ENCODE measurements at places on chromosomes 1 and 21.

DNA sequence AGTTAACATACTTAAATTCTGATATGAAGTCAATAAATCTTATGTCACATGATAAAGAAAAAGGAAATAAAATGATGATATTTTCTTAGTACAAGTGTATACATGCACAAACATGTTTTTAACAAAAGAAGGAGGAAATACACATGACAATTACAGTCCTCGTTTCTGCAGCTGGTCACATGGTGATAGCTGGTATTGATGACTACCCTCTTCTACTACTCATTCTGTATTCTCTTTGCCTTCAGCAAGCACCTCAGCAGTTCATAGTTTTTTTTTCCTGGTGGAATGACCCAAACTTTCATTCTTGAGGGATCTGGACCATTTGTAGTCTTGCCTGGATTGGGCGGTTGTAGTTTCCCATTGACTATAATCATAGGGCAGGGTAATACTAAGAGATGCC lies 64.4 kb upstream of the CFAP126 start:
- DNase-seq = no peak

GRCh38 chr1:40078512-40079333 lies 18.3 kb downstream of the PPT1 start:
- no peak for DNase-seq

DNA sequence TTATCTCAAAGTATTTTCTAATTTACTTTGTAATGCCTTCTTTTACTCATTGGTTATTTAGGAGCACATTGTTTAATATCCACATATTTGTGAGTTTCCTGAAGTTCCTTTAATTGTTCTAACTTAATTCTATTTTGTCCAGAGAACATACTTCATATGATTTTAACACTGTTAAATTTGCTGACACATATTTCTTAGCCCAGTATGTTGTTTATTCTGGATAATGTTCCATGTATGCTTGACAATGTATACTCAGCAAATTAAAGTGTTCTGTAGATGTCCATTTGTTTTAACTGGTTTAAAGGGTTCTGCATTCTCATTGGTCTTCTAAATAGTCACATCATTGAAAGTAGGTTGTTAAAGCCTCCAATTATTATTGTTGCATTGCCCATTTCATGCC lies 643.7 kb upstream of the NR5A2 start:
- no peak for DNase-seq

GRCh38 chr1:20137604-20138003 lies 1.5 kb upstream of the PLA2G2F start:
- no peak for DNase-seq

- no peak for DNase-seq
These were observed 45.5 kb downstream of the LPAR3 start for GRCh38 chr1:84847253-84848250.

GRCh38 chr1:160162931-160163330 lies 11.5 kb downstream of the ATP1A4 start:
- no peak for DNase-seq

DNA sequence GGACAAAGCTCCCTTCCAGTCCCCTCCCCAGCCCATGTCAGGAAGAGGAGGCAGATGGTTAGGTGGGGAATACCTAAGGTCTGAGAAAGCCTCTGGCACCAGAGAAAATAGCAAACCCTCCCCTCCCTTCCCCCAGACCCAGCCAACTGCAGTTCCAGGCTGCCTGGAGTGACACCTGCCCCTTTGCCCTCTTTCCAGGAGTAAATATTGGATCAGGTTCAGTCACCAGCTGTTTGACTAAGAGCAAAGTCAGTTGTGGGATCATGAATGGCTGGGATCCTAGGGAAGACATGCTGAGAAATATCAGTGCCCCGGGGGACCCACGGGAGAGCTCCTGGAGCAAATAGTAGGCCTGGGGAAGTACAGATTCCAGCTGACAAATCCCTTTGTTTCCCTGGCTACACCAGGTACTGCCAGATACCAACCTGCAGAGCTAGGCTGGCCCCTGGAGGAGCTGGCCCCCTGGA lies 12.2 kb upstream of the CDK18 start:
- DNase-seq = no peak

DNA sequence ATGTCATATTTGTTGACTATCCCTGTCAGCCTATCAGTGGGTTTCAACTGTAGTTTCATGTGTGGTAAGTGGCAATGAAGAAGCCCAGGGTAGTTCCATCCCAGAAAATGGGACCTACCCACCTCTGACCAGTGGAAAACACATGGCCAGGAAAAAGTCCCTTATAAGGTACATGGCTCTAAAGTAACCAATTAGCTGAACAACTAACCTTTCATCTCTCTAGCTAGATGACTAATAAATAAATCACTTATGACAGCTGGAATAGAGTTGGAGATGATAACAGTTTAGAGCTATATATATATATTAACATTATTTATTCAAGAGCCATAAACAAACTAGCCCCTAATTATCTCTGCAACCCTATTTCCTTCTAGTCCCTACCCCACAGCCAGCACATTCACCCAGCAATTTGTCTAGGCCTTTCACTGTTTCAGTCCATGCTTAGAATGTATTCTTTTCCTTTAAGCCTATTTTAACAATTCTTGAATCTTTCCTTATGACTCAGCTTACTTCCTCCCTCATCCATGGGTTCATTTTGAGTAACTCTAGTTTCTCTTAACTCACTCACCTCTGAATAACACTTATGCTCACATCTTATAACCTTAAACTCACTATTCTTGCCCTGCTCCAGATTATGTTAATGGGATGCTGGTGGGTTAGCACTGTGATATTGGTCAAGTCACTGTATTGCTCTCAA lies 83.7 kb downstream of the TNFSF18 start:
- no peak for DNase-seq

DNA sequence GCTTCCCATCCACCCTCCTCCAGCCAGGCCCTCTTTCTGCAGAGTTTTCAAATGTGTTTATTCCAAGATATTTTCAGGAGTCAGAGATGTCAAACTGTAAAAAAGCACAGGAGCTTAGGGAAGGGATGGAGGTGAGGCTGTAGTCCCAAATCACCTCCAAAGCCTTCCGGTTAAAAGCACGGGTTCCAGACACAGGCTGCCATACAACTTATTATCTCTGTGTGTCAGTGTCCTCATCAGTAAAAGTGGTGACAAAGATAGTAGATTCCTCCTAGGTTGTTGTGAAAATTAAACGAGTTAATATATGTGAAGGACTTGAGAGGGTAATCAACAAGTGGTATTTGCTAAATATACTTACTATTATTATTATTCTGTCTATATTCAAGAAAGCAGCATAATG lies 15.1 kb downstream of the S100A7A start:
- no peak for DNase-seq

DNA sequence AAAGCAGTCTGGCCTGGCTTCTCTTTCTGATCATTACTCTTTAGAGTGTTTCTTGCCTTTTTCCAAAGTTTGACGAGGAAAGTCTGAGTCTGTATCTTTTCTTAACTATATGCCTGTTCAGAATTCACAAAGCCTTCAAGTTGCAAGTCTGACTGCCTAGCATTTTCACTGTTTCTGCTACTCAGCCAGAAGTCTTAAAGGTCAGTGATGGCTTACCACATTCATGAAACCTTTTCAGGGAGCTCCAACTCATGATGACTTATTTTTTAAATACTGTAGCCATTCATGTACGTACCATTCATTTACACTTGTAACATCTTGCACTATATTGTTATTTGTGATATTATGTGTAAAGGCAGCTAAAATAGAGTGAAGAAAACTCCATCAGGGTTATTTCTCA lies 58.2 kb downstream of the TNFSF4 start:
- no peak for DNase-seq

DNA sequence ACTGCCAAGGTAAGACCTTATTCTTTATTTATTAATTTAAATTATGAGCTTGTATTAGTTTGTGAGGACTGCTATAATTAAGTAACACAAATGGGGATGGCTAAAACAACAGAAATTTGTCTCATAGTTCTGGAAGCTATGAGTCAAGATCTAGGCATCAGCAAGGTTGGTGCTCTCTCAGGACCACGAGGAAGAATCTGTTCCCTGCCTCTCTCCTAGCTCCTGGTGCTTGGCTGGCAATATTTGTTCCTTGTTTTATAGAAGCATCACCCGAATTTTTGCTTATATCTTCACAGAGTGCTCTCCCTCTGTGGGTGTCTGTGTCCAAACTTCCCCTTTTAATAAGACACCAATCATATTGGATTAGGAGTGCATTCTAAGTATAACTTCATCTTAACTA lies 41.4 kb upstream of the CCDC190 start:
- no peak for DNase-seq

- DNase-seq = no peak
These were observed 36.7 kb upstream of the PLXNA2 start for GRCh38 chr1:208280681-208281450.

DNA sequence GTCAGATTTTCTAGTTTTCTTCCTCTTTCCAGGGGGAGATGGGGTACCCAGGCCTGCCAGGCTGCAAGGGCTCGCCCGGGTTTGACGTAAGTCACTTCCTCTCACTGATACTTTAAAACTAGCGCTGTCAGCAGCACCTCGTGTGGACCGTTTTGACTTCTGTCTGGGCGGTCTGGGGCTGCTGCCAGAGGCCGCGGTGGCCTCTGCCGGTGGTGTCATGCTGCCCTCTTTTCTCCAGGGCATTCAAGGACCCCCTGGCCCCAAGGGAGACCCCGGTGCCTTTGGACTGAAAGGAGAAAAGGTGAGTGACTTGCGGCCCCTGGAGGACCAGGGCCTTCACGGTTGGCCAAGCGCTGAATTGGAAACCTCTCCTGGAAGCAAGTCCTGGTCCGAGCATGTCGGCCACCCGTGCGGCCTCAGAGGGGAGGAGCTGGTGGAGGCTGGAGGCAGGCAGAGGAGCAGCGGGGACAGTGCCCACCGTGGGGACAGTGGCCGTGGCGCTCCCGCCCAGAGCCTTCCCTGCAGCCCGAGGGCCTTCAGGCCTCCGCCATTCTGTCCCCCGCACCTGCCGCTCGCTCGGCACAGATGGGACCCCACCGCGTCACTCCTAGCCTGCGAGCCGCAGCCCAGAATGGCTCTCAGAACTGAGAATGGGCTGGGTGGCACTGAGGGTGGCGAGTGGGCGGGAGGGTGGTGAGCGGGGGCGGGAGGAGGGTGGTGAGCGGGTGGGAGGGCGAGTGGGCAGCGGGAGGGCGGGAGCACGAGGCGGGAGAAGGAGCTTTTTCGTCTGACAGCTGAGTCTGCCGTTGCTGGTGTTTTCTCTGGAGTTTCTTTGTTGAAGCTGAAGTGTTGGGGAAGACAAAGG lies 9.4 kb downstream of the COL6A1 start:
- DNase-seq = no peak

DNA sequence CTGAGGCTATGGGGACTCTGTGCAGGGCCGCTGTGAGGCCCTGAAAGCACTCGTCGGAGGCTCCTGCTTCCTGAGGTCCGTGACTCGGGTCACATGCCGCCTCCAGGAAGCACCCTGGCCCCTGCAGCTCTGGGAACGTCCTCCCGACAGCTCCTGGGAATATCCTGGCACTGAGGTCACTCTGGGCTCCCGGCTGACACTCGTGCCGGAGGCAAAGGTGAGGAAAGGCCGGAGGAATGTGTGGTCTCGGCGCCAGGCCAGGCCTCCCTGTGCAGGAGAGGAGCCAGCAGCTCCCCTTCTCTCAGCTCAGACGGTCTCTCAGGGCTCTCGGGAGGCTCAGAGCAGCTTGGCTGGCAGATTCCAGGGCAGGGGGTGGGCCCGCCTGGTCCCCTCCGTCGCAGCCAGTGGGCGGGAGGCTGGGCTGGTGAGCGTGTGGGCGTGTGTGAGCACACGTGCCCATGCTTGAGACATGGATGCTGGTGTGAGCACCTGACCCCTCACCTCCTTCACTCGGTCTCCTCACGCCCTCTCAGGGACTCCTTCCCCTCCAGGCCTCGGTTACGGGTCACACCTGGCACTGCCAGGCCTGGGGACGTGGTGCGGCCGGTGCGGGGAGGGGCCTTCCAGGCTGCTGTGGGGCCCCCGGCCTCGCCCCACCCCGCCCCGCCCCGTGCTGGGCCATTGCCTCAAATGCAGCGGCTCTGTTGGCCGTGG lies 5.5 kb upstream of the RNF223 start:
- no peak for DNase-seq

DNA sequence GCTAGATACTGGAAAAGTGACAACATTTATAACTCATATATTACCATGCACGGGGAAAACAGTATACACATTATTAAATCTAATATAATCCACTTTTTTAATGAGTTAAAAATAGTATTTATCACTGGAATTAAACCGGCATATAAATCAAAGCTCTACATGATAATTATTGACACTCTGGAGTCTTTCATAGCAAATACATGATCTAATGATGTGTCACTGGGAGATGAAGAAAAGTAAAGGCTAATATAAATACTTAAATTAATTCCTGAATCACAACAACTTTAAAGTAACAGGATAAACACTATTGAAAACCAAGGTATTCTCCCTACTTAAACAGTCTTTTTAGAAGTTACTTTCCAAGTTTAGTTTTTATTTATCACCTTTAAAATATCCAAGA lies 52.4 kb upstream of the ASPM start:
- DNase-seq = no peak

GRCh38 chr1:224931605-224932004 lies 2.1 kb downstream of the DNAH14 start:
- no peak for DNase-seq

DNA sequence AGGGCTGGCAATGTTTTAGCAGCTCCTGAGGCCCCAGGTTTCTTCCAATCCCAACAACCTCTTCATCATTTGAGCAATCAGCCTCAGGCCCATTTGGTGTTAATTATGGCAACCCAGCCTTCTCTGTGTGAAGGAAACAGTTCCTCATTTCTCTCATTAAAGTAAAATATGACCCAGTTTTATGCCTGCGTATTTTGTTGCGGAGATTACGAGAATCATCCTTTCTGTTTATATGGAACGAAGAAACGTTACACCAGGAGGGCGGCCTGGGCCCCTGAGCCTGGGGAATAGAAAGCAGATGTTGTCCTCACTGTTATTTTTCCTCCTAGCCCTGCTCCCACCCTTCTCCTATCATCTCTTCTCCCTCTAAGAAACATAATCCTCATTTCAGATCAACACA lies 332.2 kb upstream of the USP24 start:
- no peak for DNase-seq

DNA sequence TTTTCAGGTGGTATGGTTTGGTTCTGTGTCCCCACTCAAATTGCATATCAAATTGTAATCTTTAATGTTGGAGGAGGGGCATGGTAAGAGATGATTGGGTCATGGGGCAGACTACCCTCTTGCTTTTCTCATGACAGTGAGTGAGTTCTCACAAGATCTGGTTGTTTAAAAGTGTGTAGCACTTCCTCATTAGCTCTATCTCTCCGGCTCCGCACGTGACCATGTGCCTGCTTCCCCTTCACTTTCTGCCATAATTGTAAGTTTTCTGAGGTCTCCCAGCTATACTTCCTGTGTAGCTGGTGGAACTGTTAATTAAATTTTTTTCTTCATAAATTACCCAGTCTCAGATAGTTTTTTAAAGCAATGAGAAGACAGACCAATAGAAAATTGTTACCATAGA lies 843.2 kb downstream of the AMY1C start:
- no peak for DNase-seq

- no peak for DNase-seq
These were observed 4.0 kb downstream of the JUN start for GRCh38 chr1:58779801-58780382.

DNA sequence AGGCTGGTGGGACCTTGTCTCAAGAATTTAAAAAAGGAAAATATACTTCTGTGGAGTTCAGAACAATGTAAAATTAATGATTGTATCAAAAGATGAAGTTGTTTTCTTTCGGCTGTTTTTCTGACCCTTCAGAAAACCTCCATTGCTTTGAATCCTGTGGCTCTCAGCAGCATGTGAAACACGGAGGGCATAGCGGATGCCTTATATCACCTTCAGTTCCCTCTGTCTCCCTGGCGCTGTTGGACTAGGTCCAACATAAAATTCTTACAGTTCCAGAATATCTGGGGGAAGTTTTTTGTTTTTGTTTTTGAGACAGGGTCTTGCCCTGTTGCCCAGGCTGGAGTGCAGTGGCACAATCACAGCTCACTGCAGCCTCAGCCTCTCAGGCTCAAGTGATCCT lies 7.4 kb downstream of the ZBTB8A start:
- no peak for DNase-seq

All from GM12864 (cell line).